ENCODE measurements at places on chromosomes 16 and 17.

- no peak for DNase-seq
Measured at GRCh38 chr16:11871193-11871592, 19.9 kb upstream of the RSL1D1 start.

GRCh38 chr16:86049641-86050040 lies 150.7 kb downstream of the IRF8 start:
- DNase-seq: no peak

GRCh38 chr17:78609191-78609641 lies 32.0 kb upstream of the DNAH17 start:
- DNase-seq: no peak

DNA sequence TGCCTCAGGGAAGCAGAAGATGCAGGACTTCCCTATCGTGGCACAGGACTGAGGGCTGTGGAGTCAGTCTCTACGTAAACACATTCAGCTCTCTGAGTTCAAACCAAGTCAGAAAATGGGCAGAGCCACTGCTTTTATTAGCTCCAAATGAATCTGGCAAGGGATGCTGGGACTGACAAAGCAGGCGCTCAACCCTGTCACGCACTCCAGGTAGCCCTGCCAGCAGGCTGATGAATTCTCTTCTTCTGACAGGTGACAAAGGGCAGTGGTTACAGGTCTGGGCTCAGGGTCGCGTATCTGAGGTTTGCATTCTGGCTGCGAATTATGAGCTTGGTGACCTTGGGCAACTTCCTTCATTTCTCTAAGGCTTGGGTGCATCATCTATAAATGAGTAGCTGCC lies 9.4 kb downstream of the RPH3AL start:
- no peak for DNase-seq

- no peak for DNase-seq
Measured at GRCh38 chr16:68660359-68660795, 15.3 kb downstream of the CDH3 start.

GRCh38 chr17:57553526-57553925 lies 191.6 kb downstream of the CCDC182 start:
- DNase-seq: no peak

- no peak for DNase-seq
Measured at GRCh38 chr17:81934850-81935708, 2.0 kb downstream of the PYCR1 start.

GRCh38 chr17:33377837-33378595 lies 84.9 kb upstream of the ASIC2 start:
- DNase-seq: no peak

DNA sequence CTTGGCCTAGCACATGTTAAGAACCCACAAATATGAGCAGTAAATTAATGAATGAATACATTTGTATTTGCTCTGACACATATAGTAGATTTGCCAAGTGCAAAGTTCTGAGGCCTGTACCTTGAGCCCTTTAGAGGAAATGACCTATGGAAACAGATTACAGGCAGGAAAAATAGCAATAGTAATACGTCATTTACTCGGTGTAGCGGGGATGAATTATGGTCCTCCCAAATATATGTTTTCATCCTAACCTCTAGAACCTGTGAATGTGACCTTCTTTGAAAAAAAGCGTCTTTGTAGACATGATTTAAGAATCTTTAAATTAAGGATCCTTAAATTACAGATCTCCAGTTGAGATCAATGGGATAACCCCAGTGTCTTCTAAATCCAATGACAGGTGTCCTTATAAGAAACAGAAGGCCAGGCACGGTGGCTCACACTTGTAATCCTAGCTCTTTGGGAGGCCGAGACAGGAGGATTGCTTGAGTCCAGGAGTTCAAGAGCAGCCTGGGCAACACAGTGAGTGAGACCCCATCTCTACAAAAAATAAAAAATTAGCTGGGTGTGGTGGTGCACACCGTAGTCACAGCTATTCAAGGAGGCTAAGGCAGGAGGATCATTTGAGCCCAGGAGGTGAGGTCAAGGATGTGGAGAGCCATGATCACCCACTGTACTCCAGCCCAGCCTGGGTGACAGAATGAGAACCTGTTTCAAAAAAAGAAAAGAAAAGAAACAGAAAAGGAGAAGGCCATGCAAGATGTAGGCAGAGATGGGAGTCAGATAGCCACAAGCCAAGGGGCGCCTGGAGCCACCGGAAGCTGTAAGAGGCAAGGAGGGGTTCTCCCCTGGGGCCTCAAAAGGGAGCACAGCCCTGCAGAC lies 5.1 kb upstream of the ITPRIPL2 start:
- DNase-seq: no peak

DNA sequence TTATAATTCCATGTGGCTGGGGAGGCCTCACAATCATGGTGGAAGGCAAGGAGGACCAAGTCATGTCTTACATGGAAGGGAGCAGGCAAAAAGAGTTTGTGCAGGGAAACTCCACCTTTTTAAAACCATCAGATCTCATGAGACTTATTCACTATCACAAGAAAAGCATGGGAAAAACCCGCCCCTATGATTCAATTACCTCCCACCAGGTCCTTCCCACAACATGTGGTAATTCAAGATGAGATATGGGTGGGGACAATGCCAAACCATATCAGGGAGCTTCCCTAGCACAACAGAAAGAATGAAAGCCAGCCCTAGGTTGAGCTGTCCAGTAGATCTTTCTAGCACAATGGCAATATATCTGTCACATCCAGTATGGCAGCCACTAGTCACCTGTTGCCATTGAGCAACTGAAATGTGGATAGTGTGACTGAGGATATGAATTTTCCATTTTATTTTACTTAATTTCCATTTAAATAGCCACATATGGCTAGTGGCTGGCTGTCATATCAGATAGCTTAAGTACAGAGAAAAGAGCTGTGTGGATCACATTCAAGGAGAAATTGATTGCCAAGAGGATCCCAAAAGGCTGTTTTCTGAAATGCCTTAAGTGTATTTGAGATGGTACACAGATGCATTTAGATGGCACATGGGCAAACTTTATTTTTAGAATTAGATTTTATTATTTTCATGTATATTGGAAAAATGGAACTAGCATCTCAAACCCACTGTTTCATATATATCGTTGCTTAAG lies 273.0 kb downstream of the GRIN2A start:
- DNase-seq: no peak

GRCh38 chr17:51059781-51060180 lies 60.9 kb downstream of the SPAG9 start:
- no peak for DNase-seq

DNA sequence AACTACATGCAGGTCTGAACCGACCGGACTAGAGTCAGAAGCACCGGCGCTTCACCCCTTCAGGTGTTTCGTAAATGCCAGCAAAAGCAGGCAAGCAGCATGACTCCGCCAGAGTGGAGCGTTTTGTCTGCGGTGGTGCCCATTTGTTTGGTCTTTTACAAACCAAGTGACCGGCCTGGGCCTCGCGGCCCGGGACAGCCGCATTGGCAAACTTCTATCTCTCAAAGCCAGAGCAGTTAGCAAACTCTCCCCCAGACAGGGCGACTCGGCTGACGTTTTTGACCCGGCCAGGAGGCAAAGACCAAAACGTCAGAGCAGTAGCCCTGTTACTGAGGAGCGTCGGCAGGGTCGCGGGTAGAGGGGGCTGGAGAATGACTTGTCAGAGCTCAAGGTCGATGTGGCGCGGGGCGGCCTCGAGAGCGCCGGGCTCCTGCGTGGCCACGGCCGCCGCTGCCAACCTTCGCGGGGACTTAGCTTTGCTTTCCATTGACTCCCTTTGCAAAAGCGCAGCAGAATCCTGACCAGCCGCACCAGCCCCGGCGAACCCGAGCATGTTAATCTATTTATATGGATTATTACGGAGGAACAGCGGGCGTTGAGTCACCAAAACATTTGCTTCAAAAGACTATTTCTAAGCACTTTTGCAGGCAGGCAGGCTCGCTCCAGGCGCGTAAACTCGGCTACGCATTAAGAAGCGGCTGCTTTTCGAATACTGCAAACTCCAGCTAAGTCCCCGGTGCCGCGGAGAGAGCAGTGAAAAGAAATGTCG lies 763 bp upstream of the SOX9 start:
- DNase-seq: no peak

GRCh38 chr17:17776889-17777288 lies 59.9 kb downstream of the SREBF1 start:
- no peak for DNase-seq

DNA sequence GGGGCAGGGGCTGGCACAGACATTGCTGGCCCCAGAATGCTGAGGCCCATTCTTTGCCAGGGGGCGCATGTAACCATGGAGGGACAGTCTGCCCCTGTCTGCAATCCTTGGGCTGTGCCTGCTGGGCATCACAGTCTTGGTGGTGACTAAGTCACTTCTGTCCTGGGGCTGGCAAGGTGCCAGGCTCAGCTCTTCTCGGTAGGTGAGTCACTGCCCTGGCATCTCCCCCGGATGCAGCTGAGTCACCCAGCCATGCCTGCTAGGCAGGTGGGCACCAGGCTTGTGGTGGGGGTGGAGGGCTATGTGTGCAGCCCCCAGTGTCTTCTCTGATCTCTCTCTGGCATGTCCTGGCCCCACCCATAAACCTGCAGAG lies 5.6 kb downstream of the RARA start:
- DNase-seq: peak; percentile 93

DNA sequence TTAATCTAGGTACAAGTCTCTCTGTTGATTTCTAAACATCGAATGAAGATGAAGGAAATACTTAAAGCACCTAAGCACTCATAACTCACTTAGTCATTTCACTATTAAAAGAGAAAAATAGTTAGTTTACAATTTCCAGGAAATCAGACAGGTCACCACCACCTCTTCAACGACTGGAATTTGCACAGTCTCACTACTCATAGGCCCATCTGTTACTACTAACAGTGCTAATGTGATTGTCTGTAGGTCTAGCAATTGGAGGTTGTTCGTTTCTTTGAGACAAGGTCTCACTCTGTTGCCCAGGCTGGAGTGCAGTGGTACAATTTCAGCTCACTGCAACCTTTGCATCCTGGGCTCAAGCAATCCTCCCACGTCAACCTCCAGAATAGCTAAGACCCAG lies 444.6 kb downstream of the MAF start:
- DNase-seq: no peak

GRCh38 chr17:68778726-68779125 lies 176.5 kb downstream of the ABCA8 start:
- no peak for DNase-seq

DNA sequence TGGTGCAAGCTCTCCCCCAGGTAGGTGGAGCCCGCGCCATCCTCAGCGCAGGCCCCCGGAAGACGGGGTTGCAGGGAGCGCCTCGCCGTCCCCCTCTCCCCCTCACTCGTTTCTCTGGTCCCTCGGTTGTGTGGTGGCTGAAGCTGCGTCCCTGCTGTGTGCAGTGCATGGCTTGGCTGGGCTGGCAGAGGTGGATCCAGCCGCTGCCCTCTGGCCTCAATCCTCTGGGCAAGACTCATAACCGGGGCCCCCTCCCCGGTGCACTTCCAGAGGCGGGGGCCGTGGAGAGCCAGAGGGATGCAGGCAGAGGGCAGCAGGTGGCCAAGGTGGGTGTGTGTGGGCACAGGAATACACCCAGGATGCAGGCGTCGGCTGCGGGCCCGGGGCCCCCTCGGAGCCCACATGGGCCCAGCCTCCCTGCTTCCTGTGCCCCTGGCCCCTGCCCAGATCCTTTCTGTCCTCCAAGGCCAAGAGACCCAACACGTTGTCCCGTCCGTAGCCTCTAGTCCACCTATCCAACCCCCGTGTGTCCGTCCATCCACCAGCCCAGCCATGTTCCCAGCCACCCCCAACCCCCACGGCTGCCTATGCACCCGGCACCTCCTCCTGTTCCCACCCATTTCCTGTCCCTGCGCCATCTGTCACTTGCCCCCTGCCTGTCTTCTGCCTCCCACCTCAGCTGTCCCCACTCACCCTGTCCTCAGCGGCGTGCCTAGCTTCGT lies 9.3 kb downstream of the TPSG1 start:
- DNase-seq: no peak

DNA sequence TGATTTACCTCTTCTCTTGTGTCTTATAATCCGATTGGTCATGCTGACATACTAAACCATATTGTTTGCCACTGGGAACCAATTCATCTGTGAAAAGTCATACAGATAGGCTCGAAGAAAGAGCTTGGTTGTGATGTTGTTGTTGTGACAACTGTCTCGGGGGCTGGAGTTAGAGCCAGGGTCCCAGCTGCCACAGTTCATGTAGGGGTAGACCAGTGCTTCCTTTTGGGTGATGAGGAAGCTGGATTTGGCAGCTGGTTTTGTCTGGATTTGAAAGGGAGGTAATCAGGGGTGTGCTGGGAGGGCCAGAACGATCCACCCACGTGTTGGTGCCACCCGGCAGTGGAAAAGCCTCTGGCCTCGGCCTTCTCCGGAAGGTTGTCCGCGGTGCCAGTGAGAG lies 438.1 kb downstream of the WWOX start:
- DNase-seq: no peak

GRCh38 chr16:58197314-58198012 lies 443 bp downstream of the CSNK2A2 start:
- DNase-seq: no peak

DNA sequence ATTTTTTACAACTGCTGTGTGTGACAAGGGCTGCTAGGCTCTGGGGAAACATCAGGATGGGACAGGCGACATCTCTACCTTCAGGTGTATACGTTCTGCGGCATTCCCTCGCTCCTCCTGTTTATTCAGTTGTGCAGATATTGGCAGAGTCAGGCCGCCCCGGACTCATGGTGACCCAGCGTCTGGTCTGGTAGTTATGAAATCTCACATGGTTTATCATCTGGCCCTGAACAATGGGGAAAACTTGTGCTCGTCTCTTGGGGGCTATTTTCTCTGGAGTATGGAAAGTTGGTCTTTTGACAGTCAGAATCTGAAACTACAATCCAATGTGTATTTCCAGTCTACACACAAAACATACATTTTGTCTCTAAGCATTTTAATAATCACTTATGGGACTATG lies 3.3 kb downstream of the MARCHF10 start:
- no peak for DNase-seq

DNA sequence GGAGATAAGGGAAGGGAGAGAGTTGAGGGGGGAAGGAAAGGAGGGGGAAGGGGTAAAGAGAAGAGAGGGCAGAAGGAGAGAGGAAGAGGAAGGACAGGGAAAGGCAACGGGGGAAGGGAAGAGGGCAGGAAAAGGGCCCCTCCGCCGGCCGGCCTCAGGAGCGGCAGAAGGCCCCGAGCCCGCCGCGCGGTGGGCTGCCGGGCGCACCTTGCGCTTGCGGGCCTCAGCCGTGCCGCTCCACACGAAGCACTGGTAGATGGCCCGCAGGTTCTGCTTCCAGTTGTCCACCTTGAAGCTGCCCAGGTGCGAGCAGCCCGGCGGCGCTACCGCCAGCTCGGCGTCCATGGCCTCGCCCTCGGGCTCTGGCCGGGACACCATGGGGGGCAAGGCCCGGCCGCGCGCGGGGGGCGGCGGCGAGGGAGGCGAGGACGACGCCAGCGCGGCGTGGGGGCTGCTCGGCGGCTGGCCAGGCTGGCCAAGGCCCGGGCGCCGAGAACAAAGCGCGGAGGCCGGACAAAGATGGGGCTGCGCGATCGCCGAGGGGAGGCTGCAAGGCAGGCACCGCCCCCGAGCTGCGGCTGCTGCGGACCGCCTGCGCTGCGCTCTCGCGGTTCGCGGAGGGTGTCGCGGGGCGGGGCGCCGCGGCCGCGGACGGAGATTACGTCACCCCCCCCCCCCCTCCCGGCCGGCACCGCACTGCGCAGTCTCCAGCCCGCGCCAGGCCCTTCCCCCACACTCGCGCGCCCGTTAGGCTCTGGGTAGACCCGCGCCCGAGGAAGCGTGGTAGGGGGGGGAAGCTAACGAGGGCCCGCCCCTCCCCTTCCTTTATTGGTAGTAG lies at the start of gene USP22:
Gene USP22 (minus strand): TSS at position 554 of the 838 bp plus-strand sequence. CDS start 176 bp downstream, at position 378.
- peak; percentile 90 for DNase-seq
